Left hindlimb (tissue), 1 donor: ENCODE measurements at places on chromosomes 6 and 20.
A peak's percentile ranks its signal among the peaks of the same experiment; 100 is the strongest.

DNA sequence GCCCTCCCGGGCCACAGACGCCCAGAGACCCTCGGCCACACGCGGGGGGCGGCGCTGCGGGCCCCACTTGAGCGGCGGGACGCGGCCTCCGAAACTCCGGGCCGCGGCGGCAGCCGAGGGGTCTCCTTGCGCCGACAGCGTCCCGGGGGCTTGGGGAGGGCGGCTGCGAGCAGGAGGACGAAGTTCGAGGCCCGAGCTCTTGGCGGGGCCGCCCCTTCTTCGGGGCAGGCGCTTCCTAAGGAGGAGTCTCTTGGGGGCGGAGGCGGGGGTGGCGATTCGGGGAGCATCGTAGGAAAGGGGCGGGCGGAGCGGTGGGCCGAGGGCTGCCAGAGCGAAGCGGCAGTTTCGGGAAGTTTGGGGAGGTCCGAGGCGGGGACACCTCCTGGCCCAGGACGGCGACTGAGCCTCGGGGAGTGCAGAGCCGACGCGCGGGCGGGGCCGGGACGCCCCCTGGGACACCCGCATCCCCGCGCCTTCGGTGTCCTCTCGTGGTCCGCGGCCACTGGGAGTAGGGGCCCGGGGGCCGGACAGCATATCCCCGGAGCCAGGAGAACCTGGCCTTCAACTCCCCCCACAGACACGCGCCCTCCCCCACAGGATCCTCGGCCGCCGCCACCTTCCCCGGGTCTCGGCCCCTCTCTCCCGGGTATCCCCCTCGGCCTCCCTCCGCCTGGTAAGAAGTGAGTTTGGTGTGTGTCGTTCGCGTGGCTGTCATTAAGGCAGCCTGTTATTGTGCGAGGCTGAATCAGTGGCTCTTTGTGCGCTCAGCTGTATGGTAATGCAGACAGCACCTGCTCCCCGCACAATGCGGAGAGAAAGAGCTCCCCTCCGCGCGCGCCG is 613 bp upstream of the DLL1 start:
- DNase-seq = no peak

DNA sequence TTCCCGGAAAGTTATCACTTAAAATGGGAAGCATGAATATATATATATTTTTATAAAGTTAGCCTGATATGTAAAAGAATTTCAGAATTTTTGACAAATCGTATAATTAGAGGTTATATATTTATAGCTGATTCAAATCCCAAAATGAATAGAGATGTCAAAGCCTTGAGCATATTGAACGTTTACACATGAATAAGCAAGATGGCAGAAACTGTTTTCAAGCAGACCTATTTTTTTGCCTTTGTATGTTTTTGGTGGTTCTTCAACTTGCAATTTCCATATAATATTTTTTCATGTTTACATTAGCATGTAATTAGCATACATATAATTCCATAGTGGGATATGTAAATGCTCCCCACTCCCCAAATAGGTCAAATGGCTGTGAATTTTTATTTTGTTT is 189.9 kb downstream of the PRL start:
- no peak for DNase-seq

DNA sequence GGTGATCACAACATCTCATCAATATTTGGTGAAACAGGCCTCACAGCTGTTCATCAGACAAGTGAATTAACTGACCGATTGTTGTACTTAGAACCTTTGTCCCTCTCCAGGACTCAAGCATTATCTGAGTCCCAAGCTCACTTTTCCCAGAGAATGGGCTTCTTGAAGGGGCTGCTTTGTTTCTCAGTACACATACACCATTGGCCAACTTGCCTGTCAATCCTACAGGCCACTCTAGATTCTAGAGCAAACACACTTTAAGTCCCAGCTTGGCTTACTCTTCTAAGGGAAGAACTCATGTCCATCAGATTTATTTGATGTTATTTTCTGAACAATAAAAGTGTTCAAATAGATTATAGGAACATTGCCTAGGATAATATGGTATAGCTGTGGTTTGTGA is 249.5 kb downstream of the BCKDHB start:
- no peak for DNase-seq

GRCh38 chr20:44064501-44065400 is 122.2 kb downstream of the JPH2 start:
- no peak for DNase-seq

DNA sequence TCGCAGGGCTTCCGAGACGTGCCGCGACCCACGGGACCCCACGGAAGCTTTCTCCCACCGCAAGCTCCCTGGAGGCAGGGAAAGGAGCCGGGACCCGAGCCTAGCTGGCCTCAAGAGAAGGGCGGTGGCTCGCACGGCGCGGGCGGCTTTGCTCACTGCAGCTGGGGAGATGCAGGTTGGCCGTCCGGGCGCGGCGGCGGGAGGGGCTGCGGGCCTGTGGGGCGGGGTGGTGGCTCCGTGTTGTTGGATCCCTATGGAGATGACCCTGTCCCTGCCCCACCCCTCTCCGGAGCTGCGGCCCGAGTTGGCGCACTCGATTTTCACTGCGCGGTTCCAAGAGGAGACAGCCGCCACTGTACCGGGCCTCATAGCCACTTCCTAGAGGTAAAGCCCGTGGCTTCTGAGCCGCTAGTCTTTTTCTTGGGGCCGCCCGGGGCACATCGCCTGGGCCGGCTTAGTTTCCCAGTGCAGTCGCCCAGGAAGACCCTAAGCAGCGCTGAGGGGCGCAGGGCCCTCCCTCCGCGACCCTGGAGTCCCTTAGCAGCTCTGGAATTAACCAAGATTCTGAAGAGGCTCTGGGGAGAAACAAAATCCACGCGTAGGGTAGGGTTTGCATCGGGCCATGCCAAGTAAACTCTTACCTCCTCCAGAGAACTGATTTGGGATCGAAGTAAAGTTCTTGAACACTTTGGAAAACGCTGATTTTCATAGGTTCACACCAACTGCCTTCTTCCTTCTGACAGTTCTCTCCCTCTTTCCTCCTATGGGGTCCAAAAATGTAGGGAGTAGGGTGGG is at the start of gene ECT2L:
Gene ECT2L (plus strand): TSS at position 279 of the 795 bp plus-strand sequence. CDS start 17,188 bp downstream, outside the sequence.
- DNase-seq = peak; percentile 77

DNA sequence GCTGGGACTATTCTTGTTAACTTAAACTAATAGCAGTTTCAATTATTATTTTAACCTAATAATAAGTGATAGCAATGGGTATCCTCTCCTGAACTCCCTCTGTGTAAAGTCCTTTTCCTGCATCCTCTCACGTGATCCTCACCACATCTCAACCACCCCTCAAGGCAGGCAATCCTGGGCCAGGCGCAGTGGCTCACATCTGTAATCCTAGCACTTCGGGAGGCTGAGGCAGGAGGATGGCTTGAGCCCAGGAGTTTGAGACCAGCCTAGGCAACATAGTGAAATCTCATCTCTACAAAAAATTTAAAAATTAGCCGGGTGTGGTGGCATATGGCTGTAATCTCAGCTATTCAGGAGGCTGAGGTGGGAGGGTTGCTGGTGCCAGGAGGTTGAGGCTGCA is 23.7 kb downstream of the MAP1LC3A start:
- no peak for DNase-seq

- DNase-seq = no peak
These were observed 178.9 kb upstream of the HEY2 start for GRCh38 chr6:125570526-125570925.
